ENCODE measurements at places on chromosomes 16 and 17.

GRCh38 chr17:44901411-44901921 lies 2.2 kb upstream of the EFTUD2 start:
- DNase-seq: no peak

- no peak for DNase-seq
These were observed 29.7 kb downstream of the ESRP2 start for GRCh38 chr16:68206245-68206644.

- DNase-seq: no peak
These were observed 550.0 kb upstream of the SALL1 start for GRCh38 chr16:51701025-51701424.

DNA sequence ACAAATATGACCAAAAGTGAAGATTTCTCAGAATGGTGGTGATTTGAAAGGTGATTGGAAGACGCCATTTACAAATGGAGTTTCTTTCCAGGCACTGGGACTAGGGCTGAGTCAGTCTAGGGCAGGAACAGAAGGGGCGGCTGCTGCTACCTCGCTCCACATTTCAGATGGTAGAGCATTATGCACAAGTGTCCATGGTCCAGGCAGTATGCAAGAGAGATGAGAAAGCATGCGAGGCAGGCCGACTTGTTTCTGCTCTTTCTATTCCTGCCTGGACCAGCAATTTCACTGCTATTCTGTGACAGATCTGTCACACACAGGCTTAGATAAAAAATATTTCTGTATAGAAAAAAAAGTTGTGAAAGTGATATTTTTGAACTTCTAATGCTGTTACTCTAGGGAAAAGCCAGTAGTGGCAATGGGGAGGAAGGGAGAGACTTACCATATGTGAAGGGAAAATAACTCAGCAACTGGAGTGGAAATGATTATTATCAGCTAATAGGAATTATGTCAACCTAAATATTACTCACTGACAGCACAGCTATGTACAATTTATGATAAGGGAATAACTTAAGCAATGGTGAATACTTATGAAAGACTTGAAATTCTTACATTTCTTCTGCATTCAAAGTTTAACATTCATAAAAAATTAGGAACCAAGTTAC lies 134.7 kb upstream of the NETO2 start:
- DNase-seq: no peak

DNA sequence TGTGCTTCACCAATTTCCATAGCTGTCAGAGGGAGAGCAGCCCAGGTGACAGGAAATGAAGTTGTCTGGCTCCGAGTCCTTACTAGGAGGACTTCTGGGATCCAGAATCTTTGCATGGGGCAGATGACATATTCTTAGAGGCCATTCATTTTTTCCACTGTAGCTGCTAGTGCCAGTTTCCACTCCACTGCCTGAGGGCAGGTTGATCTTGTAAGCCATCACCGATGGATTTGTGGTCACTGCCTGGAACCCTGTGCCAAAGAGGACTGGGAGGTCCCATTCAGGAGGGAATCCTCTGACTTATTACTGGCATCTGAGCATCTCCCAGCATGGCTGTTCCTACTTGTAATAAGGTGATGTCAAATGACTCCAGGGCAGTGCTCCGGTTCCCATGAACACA lies 144.1 kb upstream of the KCNJ18 start:
- no peak for DNase-seq
